ENCODE measurements at places on chromosomes 4 and X. TPM values are rescaled to one million over a fixed set of nuclear protein-coding genes. Genes with fewer than 3 reads are reported as not detected.

The C1GALT1C1 gene
- 37.0 TPM for polyA plus RNA-seq

The DNAJB14 gene
- polyA plus RNA-seq: 36.9 TPM

The PAK3 gene
- 21.1 TPM for polyA plus RNA-seq

The ARR3 gene
- polyA plus RNA-seq: 1.2 TPM

The PCDH10 gene
- 5.0 TPM for polyA plus RNA-seq

- no peak for DNase-seq
Observed at GRCh38 chr4:17854036-17854435, 43.3 kb downstream of the NCAPG start.

DNA sequence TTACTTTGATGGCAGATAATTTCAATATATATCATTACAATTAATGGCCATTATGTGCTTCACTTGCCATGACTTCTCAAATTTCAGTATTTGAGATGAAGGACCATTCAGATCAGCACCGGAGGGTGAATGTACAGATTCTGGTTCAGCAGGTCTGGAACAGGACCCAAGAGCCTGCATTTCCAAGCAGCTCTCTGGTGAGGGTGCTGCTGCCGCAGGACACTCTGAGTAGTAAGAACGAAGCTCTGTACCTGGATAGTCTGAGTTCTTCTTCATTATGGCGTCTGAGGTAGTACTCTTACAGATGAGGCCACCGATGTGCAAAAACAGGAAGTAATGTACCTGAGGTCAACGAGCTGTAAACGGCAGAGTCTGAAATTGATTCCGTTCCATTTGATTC lies 228.2 kb downstream of the FBXW7 start:
- DNase-seq: no peak

GRCh38 chr4:107444-108429 lies 16.6 kb upstream of the ZNF718 start:
- DNase-seq: no peak

- DNase-seq: no peak
Observed at GRCh38 chr4:173264245-173264644, 69.9 kb downstream of the HMGB2 start.

DNA sequence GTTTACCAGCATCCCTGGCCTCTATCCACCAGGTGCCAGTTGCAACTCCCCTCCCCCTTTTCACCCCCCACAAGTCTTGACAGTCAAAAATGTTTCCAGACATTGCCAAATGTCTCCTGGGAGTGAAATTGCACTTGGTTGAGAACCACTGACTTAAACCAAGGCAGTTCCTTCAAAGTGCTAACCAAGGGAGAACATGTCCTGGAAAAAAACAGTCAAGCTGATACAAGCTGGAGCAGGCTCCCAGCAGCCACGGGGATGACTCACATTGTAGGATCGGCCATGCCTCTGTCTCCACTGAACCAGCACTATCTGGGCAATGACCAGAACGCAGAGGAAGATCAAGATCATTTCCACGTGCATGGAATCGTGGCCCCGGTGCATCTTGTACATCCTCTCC lies 11.4 kb downstream of the RNF175 start:
- no peak for DNase-seq

GRCh38 chrX:2901367-2902036 lies 27.6 kb downstream of the ARSD start:
- DNase-seq: no peak

- DNase-seq: no peak
Observed at GRCh38 chrX:6159468-6159867, 69.2 kb downstream of the NLGN4X start.

GRCh38 chr4:101279377-101279871 lies 67.9 kb downstream of the PPP3CA start:
- DNase-seq: peak; percentile 17

GRCh38 chr4:165826166-165826565 lies 46.9 kb upstream of the TLL1 start:
- no peak for DNase-seq

DNA sequence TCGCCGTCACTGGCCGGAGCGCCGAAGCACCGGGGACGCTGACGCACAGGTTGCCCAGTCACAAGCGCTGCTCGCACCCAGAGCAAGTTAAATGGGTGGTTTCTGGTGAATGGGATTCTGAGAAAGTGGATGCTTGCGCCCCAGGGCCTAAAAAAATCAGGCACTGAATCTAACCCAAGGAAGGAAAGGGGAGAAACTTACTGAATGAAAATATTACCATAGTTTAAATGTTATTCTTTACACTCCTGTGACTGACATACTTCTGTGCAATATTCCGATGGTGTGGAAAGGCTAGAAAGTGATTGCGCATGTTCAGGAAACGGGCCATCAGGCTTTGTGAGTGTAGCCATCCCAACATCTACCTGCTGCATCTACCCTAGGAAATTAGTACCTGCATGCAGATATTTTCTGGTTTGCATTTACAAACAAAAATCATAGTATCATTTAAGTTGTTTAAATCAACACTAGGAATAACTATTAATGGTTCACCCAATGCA lies 838 bp upstream of the ABCG2 start:
- no peak for DNase-seq
